ENCODE measurements at places on chromosomes 4 and X.

GRCh38 chrX:111519215-111519614 is 7.8 kb downstream of the SERTM2 start:
- DNase-seq, result no peak

- no peak for DNase-seq
These were observed 19.3 kb upstream of the CLNK start for GRCh38 chr4:10703766-10704429.

- no peak for DNase-seq
These were observed 69.6 kb downstream of the PHOX2B start for GRCh38 chr4:41678951-41679350.

- DNase-seq, result no peak
These were observed 200.3 kb downstream of the STPG2 start for GRCh38 chr4:97942951-97943350.

GRCh38 chr4:101197350-101197749 is 150.0 kb downstream of the PPP3CA start:
- no peak for DNase-seq

GRCh38 chr4:99366491-99366890 is 13.9 kb upstream of the ADH1C start:
- no peak for DNase-seq

DNA sequence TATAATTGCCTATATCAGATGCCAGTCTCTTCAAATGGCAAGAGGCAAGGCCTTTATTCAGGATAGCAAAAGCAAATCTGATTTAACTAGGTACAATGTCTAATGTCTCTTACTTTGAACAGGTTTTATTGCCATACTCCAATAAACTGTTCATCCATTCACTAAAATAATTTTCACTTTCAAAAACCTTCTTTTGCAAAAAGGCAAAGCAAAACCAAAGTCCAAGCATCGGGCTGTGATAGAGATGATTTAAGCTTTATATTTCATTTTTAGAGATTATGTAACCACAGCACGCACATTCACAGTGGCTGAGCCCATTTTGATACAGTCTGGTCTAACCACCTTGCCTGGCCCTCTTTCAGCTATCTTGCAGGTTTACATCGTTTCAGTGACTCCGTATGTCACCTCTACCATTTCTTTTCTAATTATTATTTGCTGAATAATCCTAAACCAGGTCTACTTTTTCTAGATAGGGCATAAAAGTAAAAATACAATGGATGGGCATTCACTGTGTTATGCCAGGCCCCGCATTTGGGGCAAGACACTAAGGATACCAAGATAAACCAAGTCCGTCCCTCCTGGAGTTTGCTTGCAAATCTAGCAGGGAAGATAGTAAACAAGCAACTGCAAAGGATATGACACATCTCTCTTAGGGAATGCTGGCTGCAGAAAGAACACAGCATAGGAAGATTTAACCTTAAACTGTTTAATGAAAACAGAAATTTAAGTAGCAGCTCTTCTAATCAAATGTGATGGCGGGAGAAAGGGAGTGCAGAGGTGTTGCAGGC is 1.8 kb downstream of the CASP3 start:
- no peak for DNase-seq

- no peak for DNase-seq
These were observed 45.8 kb downstream of the SLC39A8 start for GRCh38 chr4:102299354-102300107.

- DNase-seq, result no peak
These were observed 180.6 kb upstream of the NUDT6 start for GRCh38 chr4:123102897-123103471.

GRCh38 chr4:130419211-130419975 is 1323.4 kb downstream of the C4orf33 start:
- no peak for DNase-seq

DNA sequence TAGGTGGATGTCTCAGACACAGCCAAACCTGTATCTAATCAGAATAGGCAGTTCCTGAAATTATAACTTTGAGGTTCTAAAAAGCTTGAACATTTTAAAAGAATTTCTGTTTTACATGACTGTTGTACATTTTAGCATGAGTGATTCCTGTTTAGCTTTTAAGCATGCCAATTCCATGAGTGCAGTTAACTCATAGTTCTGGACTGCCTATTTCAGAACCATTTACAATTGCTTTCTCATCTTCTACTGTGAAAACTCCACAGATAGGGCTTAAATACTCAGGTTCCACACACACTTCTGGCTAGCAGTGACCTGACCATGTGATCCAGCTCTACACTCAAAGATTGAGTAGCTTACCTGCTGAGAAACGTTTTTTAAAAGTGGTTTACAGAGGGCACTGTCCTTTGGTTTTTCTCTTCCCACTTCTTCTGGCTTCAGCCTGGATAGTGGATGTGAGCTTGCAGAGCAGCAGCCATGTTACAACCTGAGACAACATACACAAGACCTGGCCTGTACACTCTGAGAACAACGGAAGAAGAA is 280.8 kb downstream of the ANKRD50 start:
- no peak for DNase-seq

DNA sequence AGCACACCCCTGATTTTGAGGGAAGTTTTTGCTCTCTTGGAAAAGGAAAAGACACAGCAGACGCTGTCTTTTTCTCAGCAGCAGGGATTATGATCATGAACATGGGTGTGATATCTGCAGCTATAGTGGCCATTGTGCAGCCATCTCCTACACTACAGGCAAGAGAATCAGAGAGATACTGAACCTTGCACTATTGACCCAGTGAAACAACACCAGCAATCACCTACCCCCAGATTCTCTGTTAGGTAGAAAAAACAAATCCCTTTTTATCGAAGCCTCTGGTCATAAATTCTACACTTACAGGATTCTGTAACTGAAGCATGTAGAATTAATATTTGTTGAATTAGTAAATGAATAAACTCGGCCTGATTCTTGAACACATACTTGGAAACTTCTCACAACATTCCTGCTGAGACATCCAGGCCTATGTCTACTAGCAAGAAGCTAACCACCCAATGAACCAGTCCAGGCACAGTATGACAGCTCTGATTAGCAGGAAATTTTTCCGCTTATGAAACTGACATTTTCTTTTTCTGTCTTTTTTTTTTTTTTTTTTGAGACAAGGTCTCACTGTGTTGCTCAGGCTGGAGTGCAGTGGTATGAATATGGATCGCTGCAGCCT is 5.0 kb upstream of the AFAP1 start:
- no peak for DNase-seq

GRCh38 chr4:48223633-48224295 is 45.9 kb downstream of the TEC start:
- no peak for DNase-seq

DNA sequence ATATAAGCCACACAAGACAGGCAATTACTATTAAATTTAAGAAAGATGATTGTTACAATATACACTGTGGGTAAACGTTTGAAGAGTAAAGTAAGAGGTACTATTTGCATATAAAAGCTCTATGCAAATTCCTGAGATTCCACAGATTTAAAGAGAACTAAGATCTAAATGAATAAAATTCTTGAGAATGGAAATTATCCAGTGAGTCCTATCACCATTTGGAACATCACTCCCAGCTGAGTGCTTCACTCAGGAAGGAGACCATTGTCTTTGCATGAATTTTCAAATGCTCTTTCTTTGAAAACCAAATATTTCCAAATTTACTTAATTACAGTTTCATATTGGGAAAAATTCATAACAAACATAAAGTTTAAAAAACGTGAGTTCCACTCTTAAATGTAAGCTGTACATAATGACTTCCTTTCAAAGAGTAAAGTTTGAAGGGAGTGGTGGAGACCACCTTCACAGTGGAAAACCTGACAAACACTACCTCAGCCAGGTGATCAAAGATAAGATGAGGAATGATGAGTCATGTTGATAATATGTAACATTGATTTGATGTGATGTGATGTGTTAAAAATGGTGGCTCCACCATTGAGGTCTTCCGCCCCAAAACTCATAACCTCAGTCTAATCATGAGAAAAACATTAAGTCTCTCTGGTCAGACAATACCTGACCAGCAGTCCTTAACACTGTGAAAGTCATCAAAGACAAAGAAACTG is 159.9 kb downstream of the BANK1 start:
- no peak for DNase-seq

All from activated T-cell treated with anti-CD3 and anti-CD28 coated beads for 1 hour (primary cell).